Glutamatergic neuron (in vitro differentiated cells): ENCODE measurements at places on chromosomes 7 and 10.

DNA sequence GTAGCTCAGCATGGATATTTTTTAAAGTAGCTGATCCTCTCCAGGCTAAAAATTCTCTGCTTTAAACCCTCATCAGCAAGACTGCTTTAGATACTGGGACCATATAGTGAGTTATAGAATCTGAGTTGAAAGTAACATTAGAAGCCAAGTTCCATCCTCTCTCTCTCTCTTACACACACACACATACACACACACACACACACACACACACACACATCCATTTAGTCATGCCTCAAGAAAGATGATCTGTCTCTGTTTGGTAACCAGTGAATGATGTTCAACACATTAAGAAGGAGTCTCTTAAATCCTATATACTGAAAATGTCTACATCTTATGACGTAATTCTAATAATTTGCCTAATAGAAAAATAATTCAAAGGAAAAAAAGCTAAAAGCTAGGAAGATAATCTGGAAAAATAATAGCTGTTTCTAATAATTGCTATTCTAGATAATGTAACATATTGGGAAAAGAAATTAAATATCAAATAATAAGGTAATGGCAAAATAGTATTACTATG is 16.9 kb upstream of the ATP6V0A4 start:
- no peak for DNase-seq

GRCh38 chr7:50531401-50531911 is 33.7 kb downstream of the DDC start:
- peak; percentile 69 for DNase-seq

DNA sequence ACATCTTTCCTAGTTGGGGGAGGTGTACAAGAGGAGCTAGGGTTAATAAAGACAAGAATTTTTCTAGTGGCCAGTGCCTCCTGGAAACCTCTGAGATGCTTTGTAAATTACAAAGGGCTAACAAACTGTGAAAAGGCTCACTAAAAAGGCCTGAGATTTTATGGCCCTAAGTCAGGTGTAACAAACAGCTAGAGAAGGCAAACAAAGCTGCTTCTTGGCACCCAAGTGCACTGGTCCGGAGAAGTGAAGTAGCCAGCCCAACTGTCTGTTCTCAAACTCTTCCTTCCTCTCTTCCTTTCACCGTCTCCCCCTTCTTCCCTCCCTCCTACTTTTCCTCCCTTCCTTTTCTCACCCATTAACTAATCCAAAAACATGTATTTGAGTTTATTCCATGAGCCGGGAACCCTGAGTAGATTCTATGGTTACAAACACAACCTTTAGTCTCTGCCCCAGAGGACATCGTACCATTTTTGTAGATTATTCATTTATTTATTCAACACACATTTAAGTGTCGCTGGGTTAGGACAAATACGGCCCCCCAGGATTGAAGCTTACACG is 143.4 kb upstream of the PCGF5 start:
- DNase-seq = no peak

- no peak for DNase-seq
These were observed 88.2 kb upstream of the AFAP1L2 start for GRCh38 chr10:114492351-114493037.

DNA sequence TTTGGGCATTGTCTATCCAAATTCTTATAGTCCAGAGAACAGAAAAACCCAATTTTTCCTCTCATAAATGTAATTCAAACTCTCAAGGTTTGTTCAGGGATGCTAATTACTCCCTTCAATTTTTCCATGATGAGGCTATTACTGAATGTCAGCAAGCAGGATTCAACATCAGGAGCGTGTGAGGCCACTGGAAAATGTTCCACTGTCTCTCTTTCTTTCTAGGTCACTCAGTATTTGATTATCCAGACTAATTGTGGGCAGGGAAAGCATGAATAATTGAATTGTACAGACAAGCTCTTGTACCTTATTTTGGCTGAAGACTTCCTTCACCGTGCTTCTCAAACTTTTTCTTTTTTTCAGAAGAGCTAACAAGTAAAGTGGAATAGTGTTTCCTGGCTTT is 30.7 kb downstream of the THNSL1 start:
- DNase-seq = no peak

- DNase-seq = no peak
These were observed 99.9 kb upstream of the CTBP2 start for GRCh38 chr10:125260260-125260659.

DNA sequence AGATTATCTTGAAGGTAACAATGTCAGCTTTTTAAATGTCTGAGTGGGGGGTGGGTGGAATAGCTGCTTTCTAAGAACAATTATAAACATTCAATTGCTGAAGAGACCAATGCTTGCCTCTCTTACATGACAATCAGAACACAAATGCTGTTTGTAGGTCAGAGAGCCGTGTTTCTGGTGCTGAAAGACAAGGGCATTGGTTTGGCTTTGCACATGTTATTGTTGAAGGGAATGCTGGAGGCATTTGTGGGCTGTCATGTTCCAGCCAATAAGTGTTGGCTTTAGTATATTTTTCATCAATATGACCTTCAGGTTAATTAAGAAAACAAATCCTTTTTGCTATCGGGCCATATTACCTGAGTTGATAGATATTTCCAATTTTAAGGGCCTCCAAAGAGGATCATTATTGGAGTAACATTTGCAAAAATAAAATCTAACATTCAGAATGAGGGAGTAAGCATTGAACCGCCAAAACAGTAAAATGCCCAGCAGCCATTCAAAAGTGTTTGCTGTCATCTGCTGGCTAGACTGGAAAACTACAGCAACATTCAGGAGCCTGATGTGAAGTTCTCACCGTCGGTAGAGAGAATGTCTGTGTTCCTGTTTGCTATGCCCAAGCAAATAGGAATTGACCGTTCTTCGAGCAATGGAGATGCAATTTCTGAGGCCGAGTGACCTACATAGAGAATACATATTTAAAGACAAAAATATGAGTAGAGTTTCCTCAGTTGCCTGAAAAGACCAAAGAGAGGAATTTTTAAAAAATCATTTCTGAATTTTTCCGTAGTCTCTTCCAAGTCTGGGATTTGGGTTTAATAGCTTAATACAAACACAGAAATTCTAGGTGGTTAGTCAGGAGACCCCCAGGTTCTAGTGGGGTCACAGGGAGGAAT is 118.9 kb downstream of the APBB1IP start:
- no peak for DNase-seq

GRCh38 chr7:72413886-72414285 is 1.7 kb upstream of the CALN1 start:
- no peak for DNase-seq

DNA sequence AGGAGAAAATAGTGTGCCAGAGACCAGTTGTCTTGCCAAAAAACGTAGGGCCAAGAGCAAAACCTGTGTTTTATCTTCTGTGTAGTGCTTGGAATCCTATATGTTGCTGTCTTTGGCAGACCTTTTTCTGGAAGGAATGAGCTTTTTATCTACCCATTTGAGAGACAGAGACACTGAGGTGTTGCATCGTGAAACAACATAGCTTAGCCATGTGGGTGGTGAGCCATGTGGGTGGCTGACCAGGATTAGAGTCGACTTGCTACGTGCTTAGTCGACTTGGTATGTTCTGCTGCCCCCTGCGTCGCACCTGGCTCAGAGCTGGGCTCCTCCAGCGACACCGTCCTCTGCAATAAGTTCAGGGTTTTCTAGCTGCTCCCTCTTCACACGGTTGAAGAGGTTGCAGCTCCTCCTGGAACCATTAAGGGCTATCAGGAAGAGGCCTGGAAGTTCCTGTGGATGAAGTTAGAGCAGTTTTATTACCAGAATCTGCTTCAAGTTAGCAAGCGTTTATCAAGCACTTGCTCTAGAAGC is 175.8 kb downstream of the SH2D4B start:
- DNase-seq = no peak

GRCh38 chr7:152669758-152670157 is 6.2 kb downstream of the XRCC2 start:
- DNase-seq = no peak

- no peak for DNase-seq
These were observed 237.1 kb upstream of the NRP1 start for GRCh38 chr10:33571616-33572015.

DNA sequence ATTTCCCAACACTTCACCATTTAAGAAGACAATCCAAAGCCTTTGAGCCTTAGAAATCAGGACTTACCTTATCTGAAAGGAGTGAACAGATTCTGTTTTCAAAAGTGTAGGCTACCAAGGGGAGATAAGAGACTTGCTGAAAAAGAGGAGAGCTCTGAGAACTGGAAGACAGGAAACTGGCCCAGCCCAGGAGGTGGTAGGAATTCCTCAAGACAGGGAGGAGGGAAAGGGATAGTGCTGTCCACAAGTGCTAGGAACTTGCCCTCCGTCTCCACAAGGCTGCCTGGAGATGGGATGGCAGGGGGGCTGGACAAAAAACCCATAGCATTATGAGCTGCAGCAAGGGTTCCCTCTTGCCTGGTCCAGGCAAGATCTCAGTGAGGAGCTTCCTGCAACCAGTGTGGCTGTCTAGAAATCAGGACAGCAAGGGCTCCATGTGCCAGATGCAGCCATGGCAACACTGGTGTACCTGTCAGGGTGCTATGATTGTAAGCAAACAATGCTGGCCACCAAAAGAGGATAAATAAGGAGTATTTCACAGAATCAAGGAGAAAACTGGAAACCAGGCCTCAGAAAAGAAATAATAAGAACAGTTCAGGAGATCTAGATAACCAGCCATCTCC is 22.7 kb upstream of the FRMD4A start:
- DNase-seq = no peak

GRCh38 chr10:36725581-36726520 is 399.5 kb upstream of the ANKRD30A start:
- peak; percentile 53 for DNase-seq

- no peak for DNase-seq
These were observed 203.9 kb upstream of the GLI3 start for GRCh38 chr7:42440951-42441350.

DNA sequence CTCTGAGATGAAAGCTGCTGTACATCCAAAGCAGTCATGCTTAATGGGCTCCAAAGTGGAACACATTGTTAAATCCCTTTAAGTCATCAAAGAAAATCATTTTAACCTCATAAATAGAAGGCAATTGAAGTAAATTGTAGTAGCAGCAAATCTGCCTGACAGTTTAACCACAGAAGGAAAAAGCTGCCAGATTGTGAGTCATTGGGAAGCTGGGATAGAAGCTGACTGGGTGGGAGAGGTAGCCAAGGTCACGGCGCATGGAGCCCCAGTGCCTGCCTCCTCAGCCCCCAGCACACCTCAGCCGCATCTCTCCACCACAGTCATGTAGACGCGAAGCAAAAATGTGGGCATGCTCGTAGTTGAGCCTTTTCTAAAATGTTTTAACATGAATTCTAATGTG is 44.0 kb downstream of the TARP start:
- no peak for DNase-seq

DNA sequence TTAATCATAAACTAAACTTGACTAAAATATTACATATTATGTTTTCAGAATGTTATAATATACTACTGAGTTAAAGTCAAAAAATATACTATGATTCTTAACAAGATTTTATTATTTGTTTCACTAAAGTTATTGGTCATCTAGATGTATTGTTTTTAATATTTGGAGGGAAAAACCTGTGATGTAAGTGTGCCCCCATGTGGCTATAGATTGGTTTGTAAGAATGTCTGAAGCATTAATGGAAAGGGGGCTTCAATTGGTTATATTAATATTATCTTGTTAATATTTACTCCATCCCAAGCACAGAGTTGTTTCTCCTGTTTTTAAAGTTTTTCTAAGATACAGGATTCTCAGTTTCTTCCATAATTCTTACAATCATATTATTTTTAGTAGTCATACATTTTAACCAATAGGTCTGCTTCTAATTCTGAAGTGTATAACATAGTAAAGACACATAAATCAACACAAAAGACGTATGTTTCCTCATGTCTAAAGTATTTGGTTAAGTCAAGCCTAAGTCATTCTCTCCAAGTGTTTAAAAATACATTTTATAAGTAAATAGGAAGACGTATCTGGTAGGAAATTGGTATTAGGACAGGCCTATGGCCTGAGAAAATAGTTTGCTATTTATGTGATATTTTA is 58.0 kb downstream of the GNAT3 start:
- no peak for DNase-seq

DNA sequence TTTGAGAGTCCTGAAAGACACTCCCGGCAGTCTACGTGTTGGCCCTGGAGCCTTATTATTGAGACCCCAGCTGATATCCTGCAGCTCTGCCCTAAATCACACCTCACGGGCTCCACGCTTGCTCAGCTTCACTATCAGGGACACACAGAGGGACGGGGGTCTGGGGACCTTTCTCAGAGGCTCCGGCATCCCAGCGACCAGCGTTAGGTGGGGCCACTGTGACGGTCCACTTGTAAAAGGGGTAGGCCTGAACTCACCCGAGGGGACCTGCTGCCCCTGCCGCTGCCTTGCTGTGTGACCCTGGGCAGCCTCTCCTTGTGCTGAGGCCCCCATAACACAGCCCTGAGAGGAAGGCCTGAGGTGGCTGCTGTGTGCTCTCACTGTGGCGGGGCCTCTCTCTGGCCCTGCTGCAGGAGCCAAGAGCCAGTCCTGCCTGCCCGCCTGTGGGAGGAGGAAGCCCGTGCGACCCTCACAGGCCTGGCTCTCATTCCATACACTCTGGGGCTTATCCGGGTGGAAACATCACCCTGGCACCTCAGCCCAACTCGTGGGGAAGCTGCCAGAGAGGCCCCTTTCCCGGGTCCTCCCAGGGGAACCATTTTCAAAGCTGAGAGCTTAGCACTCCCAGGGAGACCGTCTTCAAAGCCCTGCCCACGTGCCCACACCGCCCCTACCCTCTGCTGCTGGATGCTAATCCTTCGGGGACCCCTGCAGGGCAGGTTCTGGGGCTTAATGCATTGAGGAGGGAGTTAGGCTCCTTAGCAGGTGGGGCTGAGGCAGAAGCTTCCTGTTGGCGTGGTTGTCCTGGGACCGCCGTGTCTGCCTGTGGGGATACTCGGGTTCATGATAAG is 21.7 kb downstream of the AQP1 start:
- DNase-seq = no peak

DNA sequence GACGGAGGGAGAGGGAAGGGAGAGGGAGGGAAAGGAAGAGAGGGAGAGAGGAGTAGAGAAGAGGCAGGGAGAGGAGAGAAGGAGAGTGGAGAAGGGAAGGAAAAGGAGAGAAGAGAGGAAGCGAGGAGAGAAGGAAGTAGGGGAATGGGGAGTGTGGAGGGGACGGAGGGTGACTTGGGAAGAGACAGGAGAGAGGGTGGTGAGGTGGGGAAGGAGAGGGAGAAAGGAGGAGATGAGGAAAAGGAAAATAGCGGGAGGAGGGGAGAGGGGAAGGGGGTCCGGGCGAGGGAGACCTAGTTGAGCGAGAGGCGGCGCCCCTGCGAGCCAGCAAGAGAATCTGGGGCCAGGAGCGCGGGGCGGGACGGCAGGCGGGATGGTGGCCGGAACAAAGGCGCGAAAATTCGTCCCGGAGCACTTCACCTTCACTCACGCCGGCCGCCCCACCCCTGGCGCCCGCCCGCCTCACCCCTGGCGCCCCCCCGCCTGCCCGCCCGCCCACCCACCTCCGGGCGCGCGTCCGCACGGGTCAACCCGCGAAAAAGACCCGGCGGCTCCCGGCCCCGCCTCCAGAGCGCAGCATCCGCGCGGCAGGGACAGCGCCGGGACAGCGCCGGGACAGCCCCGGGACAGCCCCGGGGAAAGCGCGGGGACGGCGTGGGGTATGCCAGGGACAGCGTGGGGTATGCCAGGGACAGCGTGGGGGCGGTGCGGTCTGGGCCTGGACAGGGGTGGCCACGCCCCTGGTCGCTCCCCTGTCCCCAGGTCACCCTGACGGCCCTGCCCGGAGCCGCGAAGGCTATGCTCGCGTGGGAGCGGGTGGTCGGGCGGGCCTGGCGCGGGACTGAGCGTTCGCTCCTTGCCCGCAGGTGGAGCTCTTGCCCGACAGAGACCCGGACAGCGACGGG is 4.2 kb downstream of the VSTM2A start:
- peak; percentile 82 for DNase-seq

- DNase-seq = no peak
These were observed 58.3 kb downstream of the VCL start for GRCh38 chr10:74056050-74056818.

GRCh38 chr10:125568156-125568555 is 114.8 kb downstream of the TEX36 start:
- DNase-seq = no peak
